ENCODE measurements at places on chromosomes 3 and 15.

DNA sequence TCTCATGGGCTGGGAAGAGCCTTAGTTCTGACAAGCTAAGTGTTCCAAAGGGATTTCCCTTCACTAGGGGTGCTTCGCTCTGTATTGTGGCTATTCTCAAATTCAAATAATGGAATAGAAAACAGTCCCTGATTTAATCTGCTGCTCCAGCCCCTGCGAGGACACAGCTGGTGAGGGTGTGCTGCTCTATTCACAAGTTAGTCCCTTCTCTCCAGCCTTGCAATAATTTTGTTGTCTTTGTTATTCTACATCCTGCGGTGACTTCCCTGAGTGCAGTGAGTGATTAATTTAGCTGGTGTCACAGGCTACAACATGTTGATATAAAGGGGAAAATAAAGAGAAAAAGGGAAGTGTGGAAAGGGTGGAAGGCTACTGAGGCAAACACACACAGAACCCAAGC lies 180.5 kb upstream of the VEPH1 start:
- DNase-seq, result no peak

DNA sequence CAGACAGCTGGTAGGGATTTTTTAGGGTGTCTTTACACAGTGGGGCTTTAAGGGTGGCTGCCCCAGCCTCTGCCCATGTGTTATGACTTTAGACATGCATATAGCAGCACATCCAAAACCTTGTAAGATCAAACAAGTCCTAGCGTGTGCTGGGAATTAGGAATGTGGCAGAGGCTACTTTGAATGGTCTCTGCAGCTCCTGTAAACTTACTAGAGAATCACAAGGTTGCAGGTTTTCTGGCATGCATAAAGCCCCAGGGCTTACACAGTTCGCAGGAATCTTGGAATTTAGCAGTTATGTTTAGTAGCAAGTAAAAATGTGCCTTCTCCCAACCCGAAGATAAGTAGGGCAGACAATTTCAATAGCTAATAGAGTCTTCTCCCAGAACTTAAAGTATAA lies 46.9 kb upstream of the COL6A6 start:
- DNase-seq, result no peak

DNA sequence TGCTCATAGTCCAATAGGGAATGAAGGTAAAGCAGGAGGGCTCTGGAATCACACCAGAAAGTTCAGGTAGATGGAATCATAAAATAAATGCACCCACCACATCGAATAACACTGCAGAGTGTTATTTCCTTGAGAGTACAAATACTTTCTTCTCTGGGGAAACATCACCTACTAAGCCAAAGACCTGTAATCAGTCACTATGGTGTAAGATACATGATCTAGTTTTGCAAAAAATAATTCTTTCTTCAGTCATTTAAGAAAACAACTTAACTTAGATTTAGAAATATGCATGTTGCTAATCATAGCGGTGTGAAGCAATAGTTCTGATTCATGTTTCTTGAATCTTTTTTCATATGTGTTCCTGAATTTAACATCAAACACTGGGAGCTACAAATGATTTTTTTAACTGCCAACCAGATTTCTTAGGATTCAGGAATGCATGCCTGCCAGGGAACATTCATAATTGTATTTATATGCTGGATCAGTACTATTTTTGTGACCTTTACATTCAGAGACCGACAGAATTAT lies 40.2 kb upstream of the MEIS2 start:
- DNase-seq, result no peak

DNA sequence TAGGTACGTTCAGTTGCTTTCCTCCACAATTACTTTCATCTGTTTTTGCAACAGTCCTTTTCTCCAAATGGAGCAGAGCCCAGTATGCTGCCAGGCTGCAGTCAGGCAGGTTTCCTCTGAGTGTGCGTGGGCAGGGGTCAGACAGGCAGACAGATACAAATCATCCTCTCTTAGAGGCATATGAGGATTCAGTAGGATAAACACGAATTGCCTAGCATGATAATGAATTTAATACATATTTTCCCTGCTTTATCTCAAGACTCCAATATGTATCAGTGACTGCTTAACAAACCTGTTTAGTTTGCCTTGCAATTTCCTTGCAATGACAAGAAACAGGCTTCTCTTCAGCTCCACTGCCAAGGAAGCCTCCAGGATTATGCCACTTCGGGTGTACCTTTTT lies 140.7 kb upstream of the NR2E3 start:
- no peak for DNase-seq

GRCh38 chr3:122052968-122053367 lies 2.2 kb upstream of the CD86 start:
- DNase-seq, result no peak

DNA sequence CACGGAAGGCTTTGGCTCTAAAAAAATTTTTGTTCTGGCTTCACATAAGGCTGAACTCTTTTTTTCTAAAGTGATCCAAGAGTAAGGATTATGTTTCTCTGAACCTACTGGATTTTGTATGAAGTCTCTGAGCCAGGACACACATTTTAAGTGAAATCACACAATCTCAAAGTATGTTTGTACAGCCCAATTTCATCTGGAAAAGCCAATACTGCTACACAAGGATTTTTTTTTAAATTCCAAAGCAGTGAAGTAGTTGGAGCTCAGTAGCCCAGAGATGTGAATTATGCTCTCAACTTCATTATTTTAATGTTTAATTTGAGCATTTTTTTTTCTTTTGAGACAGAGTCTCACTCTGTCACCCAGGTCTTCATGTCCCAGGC lies 243.9 kb downstream of the FAM43A start:
- no peak for DNase-seq

DNA sequence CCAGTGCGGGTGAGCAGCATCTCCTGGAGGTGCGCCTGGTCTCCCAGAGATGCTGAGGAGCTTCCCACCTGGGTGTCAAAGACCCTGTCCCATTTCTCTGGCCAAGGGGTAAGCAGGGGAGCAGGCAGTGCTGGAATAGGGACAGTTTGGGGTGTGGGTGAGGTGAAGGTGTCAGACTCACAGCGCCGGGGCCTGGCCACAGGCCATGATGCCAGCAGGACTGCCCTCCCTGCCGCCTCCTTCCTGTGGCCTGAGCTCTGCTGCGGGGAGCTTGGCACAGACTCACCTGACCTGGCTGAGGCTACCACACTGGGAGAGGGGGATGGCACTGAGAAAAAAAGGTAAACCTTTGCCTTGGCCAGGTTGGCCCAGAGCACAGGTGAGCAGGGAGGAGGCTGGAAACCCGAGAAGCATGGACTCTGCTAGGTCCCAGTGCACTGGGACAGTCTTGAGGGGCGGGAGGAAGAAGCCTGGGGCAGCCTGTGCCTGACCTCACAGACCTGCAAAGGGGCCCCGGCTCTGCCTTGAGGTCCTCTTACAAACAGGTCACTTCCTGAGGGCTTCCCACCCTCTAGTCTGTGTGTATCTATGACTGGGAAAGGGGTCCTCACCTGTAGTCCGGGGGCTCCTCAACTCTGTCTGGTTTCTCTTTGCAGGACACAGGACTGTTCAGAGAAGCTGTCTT lies 28.2 kb downstream of the GRAMD2A start:
- DNase-seq, result no peak

- DNase-seq, result no peak
Measured at GRCh38 chr3:189001559-189001958, 170.2 kb upstream of the TPRG1 start.

- no peak for DNase-seq
Measured at GRCh38 chr3:18177271-18177670, 247.9 kb downstream of the SATB1 start.

- DNase-seq, result no peak
Measured at GRCh38 chr3:4866866-4867265, 112.4 kb upstream of the BHLHE40 start.

Measured in upper lobe of right lung (tissue), 1 donor.